ENCODE measurements at places on chromosomes 6 and 20.

DNA sequence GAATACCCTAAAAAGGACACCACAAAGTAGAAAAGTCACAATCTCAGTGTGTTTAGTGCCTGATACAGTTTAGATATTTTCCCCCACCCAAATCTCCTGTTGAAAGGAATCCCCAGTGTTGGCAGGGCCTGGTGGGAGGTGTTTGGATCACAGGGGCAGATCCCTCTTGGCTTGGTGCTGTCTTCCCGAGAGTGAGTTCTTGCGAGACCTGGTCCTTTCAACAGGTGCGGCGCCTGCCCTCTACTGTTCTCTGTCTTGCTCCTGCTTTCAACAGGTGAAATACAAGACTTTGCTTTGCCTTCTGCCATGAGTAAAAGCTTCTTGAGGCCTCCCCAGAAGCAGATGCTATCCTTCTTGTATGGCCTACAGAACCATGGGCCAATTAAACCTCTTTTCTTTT, 534.3 kb upstream of the NRSN1 start:
- no peak for DNase-seq

DNA sequence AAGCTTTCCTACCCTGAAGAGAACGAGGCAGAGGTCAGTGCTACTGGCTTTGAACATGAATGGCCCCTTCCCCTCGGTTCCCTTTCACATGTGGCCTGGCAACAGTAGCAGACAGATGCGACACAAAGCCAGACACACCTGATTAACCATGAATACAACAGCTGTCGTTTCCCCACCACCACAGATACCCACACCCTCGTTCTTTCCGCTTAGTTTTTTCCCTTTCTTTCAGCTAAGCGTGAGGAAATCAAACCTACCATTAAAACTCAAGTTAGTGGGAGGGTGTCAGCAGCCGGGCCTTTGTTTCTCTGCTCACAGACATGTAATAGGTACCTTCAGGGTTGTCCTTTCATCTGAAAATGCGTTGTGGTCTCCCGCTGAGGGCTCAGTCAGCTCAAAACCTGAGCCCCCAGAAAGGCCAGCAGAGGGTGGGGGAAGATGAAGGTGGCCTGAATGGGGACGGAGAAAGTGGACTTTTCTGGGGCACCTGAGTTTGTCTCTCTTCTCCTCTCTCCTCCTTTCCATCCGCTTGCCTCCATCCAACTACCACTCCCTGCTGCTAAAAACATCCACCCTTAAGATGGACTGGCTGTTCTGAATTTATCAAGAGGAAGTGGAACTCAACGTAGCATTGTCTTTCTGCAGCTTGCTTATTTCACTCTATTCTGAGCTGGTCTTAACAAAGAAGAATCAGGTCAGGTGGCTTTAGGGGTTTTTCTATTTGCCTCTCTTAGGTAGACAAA, 516.6 kb upstream of the JARID2 start:
- no peak for DNase-seq

- DNase-seq, result no peak
Observed at GRCh38 chr6:135192256-135193174, 11.4 kb downstream of the MYB start.

GRCh38 chr6:158366363-158366762, 54.1 kb downstream of the TULP4 start:
- DNase-seq, result no peak

DNA sequence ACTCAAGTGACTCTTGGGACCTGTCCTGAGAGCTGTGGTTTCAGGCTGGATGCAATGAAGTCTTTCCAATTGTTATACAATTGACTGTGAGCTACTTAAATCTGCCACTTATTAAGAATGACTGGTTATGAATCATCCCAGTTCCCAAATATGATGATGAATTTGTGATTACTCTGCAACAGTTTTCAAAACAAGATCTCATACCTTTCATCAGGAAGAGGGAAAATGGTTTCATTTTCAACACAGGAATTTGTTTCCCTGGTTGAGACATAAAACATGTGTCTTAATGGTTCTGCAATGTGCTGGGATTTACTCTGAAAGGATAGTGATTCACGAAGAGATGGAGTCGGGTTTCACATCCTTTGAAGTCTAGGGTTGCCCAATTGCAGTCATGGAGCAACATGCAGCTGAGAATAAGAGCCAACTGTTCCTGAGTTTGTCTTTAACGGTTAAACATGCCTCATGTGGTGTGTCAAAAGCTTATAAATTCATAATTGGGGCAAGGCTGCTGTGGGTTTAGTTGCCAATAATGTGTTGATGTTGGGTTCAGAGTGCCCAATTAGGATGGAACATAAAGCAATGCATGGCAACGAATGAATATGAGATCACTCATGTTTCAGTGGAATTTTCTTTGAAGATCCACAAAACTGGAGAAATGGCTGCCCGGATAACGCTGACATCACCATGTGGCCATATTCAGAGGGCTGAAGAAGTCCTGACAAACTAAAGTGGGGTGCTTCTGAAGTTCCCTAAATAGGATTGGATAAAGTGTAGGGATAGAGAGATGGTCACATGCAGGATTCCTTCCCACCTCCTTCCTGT, 41.0 kb downstream of the CYP24A1 start:
- no peak for DNase-seq

DNA sequence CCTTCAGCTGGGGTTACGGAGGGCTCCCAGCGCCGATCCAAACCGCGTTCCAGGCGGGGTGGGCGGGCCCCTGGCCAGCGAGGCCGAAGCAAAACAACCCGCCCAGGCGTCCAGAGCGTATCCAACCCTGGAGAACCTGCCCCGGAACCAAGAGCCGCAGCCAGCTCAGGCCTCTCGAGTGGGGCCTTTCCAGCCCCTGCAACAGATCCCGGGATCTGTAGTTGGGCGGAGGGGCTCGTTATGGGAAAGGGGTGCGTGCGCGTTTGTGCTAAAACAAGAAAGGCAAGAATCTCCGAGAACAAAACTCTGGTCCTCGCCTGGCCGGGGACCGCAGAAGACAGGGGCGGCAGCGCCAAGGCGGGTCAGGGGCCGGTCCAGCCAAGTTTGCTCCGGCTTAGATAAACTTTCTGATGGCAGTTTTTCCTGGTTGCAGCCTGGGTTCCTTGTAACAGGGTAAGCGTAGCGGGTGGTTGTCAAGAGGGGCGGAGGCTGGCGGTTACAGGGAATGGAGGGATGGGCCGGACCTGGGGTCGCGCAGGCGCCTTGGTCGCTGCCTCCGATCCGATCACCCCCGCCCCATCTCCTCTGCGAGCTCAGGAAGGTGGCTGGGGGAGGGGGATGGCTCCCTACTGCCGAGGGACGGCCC, 448 bp upstream of the RIN2 start:
- peak; percentile 89 for DNase-seq

DNA sequence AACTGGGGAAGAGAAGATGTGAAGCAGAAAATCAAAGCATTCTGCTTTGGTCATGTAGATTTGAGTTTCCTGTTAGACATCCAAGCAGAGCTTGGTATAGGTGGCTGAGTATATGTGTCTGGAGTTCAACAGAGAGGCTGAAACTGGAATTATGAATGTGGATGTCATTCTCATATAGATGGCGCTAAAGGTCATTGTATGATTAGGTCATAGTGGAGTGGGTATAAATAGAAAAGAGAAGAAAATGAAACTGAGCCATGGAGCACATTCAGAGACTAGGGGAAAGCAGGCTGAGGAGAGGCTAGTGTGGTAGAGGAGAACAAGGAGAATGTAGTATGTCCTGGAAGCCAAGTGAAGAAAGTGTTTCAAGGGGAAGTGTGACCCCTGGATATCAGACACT, 295.6 kb upstream of the PLN start:
- no peak for DNase-seq

DNA sequence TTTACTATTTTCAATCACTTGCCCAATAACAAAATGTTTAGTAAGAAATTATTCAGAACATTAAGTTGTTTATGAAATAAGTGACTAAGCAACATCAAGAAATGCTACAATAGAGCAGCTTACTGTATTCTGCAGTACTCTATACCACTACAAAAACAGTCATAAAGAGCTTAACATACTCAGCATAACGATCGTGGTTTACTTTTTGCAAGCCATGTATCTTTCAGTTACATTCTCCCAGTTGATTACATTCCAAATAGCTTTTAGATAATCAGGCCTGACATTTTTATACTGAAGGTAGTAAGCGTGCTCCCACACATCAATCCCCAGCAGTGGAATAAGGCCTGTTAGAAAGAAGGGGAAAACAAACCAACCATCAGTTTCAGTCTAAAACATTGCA, 10.7 kb downstream of the SOD2 start:
- DNase-seq, result no peak

GRCh38 chr6:26311012-26311384, 54.0 kb upstream of the BTN3A2 start:
- no peak for DNase-seq

DNA sequence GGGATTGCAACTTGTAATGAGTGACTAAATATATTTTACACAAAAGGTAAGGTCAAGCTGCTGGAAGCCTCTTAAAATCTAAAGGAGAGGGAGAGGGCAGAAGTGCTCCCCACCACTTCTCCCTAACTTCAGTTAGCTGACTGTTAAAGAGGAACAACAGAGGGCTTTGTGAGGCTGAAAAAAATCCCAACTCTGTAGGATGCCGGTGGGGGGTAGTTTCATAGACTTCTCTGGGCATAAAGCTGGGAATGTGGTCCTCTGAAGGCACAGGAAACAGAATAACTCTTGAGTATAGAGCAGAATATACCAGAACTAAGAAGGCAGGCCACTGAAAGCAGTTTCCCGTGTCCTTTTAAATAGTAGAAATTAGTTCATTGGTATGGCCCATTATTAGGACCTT, 71.6 kb downstream of the KIF6 start:
- no peak for DNase-seq

DNA sequence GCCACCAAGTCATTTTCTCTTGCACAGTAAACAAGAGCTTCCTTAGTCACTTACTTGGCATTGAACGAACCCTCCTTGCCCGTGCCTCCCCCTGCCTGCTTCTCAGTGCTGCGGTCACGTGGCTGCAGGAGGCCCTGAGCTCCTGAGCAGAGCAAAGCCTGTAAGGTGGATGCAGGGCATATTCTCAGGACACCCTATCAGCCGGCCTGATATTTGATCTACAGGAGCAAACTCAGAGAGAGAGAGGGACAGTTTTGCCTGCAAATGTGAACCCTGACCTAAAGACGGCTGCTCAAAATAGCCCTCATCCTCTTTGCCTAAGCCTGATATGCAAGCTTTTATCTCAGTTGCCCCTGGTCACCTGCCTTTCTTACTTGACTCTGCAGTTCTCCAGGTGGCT, 93.0 kb upstream of the POPDC3 start:
- no peak for DNase-seq

GRCh38 chr20:32149566-32150170, 40.2 kb downstream of the TM9SF4 start:
- no peak for DNase-seq

DNA sequence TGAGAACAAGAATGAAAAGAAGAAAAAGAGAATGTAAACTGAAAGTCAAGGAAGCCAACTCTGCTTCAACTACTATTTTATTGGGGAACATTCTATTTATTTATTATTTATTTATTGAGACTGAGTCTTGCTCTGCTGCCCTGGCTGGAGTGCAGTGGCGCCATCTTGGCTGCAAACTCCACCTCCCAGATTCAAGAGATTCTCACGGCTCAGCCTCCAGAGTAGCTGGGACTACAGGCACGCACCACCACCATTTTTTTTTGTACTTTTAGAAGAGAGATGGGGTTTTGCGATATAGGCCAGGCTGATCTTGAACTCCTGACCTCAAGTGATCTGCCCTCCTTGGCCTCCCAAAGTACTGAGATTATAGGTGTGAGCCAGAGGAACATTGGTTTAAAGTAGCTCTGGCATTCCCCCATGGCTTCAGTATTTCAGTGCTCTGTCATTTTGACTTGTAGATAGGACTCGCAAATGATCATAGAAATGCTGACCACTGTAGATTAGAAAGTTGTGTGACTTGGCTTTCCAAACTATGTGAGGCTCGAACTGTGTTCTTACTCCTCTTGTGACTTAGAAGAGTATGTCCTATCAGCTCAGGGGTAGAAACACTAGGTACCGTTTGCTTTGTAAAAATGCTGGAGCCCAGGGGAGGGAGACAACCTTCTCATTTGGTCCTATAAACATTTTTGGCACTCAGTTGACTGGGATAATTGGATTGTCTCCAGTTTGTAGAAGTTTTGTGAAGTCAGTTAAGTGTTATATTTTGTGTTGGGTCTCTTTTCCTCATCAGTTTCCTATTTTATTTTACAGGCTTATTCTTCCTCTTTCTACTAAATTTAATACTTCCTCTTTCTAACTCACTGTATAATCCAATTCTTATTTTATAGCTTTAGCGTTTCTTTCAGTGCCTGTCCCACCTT, 544.9 kb upstream of the CITED2 start:
- no peak for DNase-seq

GRCh38 chr6:21332660-21333059, 260.9 kb upstream of the SOX4 start:
- no peak for DNase-seq

- no peak for DNase-seq
Observed at GRCh38 chr6:40139447-40139846, 205.2 kb upstream of the MOCS1 start.

DNA sequence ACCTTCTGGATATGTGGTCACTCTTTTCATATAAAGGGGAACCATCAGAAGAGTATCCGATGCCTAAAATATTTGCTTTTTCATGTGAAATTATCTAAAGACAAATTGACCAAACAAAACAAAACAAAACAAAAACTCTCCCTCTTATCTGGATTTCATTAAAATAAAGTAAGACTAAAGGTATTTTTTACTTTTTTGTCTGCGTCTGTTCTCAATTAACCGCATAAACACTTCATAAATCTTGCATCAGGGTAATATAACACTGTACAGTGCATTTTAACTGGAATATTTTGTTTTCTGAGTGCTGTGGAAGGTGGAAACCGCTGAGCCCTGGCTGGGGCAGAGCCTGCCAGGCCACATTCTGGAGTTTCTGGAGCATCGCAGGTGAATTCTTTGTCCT, 234.1 kb upstream of the ZFP64 start:
- DNase-seq, result no peak

- DNase-seq, result no peak
Observed at GRCh38 chr6:40912158-40912946, 126.7 kb downstream of the UNC5CL start.

- DNase-seq, result no peak
Observed at GRCh38 chr6:142285235-142286087, 16.3 kb upstream of the ADGRG6 start.

GRCh38 chr20:31475472-31476293, 595 bp downstream of the REM1 start:
- DNase-seq, result no peak

DNA sequence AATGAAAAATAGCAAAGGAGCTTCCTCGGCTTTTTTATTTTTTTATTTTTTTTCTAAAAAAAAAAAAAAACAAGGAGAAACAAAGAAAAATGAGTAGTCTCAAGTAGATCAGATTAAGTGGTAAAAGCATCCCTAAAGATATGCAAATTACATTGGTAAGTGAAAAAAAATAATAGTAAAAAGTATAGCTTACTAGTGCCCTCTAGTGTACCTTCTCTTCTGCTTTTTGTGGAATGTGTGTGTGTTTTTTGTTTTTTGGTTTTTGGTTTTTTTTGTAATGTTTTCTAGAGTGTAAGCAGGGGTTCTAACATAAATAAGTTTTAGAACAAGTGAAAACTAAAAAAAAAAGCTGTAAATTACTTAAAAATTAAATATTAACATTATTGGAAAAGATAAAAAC, 1062.0 kb downstream of the HACE1 start:
- DNase-seq, result no peak

- DNase-seq, result no peak
Observed at GRCh38 chr6:41607736-41608135, 30.5 kb upstream of the MDFI start.
